ENCODE measurements at places on chromosomes 2 and 18.

- DNase-seq = no peak
Measured at GRCh38 chr2:74001121-74001520, 16.4 kb downstream of the TET3 start.

DNA sequence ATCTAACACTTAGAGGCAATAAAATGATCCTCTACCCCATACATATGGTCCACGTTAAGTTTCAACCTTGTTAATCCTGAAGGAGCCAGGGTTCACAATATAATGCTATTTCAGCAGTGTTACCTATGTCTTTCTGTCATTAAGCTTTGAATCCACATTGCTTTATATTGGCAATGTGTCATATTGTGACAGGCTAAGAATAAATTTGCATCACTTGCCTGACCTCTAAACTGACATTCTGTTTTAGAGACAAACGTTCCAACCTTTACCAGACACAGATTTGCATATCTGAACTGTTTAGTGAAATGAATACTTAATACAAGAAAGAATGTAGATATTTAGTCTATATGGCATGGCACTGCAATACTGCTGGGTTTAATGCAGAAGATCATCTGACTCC, 98.4 kb downstream of the UNC80 start:
- no peak for DNase-seq

GRCh38 chr2:143994961-143995360, 525.0 kb downstream of the ZEB2 start:
- DNase-seq = no peak

- no peak for DNase-seq
Measured at GRCh38 chr18:42030586-42031182, 75.7 kb downstream of the PIK3C3 start.

DNA sequence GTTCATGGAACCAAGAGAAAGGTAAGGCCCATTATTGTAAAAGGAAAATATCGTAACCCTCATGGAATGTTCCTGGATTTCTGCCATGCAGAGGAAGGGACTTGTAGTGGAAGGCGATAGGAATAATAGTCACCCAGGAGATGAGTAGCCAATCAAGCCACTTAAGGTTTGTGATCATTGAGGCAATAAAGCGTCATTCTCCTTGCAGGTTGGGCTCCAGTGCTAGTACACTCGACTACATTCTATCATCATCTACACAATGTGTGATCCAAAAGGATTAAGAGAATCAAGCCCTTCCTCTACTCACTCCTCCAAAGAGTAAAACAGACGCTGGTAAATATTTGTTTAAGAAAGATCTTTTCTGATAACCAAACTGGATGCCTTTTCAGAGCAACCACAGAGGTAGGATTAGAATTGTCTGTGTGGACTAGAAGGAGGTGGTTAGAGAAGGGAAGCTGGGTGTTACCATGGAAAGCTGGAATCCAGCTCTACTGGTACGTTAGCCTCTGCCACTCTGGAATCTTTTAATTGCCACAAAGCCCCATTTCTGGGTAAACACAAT, 245.7 kb downstream of the IKZF2 start:
- DNase-seq = no peak

DNA sequence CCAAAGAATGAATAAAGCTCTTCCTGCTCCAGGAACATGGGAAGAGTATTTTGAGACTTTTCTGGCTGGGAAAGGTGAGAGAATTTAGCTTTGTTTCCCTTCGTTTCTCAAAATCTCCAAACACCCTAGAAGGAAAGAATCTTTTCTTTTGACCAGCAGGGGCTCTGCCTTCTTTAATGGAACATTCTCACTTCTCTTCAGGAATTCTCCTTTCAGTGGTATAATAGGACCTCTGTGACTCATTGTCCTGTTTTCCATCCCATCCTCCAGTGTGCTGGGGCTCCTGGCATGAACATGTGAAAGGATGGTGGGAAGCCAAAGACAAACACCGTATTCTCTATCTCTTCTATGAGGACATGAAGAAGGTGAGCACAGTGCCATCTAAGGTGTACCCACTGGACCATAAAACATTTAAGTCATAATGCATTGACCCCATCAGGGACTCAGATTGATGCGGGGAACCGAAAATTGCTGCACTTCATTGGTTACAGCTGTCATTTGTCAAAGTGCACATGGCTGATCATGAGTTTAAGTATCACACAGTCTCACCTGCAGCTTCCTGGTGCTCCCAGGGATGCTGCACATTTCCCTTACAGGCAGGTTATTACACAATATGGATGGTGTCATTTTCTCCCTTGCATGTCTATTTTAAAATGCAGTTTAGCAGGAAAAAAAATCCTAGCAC, 5.5 kb downstream of the SULT1C4 start:
- DNase-seq = no peak

DNA sequence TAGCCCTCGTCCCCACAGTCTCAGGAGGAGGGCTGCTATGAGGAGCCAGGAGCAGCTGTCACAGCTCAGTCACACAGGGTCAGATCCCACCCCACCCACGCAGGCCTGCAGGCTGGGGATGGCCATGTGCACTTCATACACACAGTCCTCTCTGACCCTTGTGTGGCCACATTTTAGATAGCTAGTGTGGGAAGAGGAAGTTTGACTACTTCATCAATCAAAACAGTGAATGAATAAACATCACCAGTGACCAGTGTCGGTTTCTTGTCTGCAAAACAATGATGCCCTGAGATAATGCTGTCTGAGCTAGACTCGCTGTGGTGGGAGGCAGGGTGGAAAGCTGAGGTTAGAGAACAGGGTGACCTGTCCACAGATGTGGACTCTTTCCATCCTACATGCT, 107.1 kb downstream of the PIEZO2 start:
- no peak for DNase-seq

DNA sequence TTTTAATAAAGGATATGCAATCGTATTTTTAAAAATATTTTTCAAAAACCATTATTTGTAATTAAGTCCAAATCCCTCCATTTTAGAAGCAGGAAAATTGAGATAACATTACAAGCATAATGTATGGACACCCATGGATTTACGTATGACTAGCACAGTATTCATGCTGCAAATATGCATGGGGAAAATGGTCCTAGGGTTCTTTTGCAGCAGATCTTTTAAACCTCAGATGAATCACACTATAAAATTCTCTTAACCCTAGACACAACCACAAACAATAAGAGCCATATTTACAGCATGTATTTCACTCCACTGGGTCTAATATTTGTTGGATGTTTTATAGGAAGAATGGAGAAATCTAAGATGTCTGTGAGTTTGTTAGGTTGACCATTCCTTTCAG, 453.4 kb downstream of the TGIF1 start:
- no peak for DNase-seq

- DNase-seq = no peak
Measured at GRCh38 chr2:118246726-118247125, 158.5 kb downstream of the INSIG2 start.

GRCh38 chr2:2763351-2764000, 432.4 kb upstream of the MYT1L start:
- no peak for DNase-seq

- DNase-seq = no peak
Measured at GRCh38 chr2:20507166-20507692, 60.4 kb downstream of the RHOB start.

GRCh38 chr2:218063896-218064295, 5.2 kb upstream of the RUFY4 start:
- DNase-seq = no peak

GRCh38 chr2:61138859-61139258, 23.1 kb upstream of the C2orf74 start:
- no peak for DNase-seq

- no peak for DNase-seq
Measured at GRCh38 chr2:34379586-34379985, 780.5 kb upstream of the FAM98A start.

DNA sequence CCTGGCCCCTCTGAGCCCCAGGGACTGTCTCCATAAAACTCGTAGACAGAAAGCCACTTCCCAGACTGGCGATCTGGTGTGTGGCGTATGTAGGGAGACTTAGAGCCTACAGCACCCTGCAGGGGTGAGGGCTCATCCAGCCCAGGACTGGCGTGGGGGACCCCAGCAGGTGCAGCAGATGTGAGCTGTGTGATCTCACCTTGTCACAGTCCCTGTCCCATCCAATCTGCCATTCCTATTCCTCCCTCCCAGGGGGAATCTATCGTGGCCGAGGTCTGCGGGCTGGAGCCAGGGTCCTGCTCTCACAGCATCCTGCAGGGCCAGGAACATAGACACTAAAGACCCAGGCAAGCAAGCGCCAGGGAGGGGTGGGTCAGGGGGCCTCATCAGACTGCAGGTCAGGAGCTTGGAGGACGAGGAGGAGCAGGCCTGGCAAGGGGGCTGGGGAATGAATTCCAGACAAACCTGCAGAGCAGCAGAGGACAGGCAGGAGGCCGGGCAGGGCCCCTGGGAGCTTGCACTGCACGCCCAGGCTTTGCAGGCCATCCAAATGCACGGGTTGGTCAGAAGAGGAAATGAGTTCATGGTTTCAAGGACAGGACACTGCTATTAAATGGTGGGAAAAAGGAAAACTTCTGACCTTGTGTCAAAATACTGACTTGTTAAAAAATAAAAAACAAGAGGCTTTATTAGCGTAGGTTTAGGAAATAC, 32.5 kb downstream of the HS6ST1 start:
- no peak for DNase-seq

GRCh38 chr18:9643549-9643948, 29.2 kb upstream of the PPP4R1 start:
- DNase-seq = no peak

DNA sequence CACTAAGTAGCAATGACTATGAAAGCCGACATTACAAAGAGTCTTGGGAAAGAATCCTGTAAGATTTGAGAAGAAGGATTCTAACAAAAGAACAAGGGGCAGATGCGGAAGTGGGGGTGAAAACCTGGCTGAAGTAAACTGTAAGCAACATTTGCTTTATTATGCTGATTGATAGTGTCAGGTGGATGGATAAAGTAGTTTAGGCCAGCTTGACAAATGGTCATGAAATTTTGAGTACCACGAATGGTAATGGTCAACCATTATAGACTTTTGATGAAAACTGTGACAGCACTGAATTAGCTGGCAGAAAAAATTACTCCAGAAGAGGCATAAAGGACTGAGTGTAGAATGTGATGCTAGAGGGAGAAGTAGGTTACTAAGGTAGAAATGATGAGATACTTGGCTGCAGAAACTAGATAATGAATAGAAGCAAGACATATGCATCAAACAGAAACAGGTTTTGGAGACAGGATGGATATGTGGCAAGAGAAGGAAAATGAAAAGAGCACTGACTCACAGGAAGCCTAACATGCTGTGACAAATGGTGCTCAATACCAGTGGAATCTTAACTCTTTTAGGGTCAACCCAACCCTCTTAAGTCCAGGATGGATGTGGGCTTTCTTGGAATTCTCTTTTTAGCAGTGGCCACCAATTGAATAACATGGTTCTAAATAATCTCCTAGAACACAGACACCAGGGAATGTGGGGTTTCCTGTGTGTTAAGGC, 6.8 kb downstream of the THUMPD2 start:
- DNase-seq = no peak

GRCh38 chr18:26540043-26540628, 8.2 kb downstream of the KCTD1 start:
- DNase-seq = no peak

DNA sequence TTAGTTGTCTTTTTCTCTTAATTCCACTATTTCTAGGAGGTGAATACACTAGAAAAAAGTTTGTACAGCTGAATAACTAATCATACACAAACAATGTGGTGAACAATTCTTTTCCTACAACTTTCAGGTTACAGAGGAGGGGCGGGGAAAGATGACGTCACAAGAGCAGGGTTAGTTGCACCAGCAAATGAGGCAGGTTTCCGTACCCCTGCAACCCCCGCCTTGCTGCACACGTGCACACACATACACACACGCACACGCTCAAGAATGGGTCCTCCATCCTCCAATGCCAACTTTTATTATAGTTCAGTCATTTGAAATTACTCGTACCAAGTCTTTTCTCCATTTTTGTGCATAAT, 122.8 kb downstream of the ARL4C start:
- DNase-seq = no peak

DNA sequence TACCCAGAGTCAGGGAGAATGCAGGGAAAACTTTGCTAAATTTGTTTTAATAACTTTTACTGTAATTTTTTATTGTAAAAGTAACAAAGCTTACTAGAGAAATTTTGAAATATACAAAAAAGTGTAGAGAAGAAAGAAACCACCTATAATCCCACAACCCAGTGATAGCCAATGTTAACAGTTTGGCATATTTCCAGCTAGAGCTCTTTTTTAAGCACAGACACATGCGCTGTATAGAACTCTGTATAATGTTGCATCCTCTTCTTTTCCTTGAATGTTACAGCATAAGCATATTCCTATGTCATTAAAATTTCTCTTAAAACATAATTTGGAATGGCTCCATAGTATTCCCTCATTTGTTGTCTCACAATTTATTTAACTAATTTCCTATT, 37.4 kb upstream of the EPAS1 start:
- DNase-seq = no peak

GRCh38 chr2:26432859-26433258, 31.1 kb downstream of the DRC1 start:
- no peak for DNase-seq

GRCh38 chr18:66769375-66769774, 165.5 kb upstream of the CDH19 start:
- DNase-seq = no peak

GRCh38 chr2:180291060-180291459, 284.0 kb upstream of the CWC22 start:
- DNase-seq = no peak

- DNase-seq = no peak
Measured at GRCh38 chr2:114127372-114127771, 237.5 kb downstream of the ACTR3 start.

- DNase-seq = no peak
Measured at GRCh38 chr2:45709137-45709536, 57.7 kb downstream of the PRKCE start.

DNA sequence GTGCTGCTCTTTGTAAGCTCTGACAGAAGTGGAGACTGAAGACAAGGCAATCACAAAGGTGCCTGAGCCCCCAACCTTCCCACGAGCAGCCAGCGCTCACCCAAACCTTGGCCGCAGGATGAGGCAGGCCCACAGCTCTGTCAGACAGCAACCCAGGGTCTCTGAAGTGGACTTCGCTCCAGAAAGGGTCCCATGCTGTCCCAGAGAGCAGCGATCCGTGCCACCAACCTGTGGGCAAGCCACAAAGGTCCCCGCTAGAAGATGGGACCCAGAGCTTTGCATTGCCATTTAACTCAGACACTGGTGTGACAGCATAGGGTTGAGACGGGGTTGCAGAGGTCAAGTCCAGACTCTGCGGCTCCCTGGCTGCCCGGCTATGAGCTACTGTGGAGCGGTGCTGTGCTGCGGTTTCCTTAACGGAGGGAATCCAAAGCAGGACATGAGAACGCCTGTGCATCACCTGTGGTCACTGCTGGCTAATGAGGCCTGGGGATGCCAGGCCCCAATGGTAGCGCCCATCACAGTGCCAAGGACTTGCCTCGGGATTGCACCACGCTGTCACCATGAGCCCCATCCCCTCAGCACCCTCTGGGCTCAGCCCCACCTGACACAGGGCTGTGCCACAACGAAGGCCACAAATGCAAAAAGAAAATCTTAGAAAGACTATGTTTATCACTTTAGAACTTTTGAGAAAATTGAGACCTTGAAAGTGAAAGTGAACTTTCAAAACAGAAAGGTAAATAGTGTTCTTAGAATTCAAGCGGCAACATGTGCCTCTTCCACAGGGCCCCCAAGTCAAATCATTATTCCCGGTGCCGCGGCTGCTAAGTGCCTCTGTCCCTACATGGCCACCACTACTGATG, 103.4 kb downstream of the HDAC4 start:
- DNase-seq = no peak
